Sciatic nerve (tissue), 2 donors: ENCODE measurements at places on chromosomes 2 and 18. TPM values are rescaled to one million over a fixed set of nuclear protein-coding genes. Genes with fewer than 3 reads are reported as not detected.

Gene NDC80
- total RNA-seq = 1.3 TPM

DNA sequence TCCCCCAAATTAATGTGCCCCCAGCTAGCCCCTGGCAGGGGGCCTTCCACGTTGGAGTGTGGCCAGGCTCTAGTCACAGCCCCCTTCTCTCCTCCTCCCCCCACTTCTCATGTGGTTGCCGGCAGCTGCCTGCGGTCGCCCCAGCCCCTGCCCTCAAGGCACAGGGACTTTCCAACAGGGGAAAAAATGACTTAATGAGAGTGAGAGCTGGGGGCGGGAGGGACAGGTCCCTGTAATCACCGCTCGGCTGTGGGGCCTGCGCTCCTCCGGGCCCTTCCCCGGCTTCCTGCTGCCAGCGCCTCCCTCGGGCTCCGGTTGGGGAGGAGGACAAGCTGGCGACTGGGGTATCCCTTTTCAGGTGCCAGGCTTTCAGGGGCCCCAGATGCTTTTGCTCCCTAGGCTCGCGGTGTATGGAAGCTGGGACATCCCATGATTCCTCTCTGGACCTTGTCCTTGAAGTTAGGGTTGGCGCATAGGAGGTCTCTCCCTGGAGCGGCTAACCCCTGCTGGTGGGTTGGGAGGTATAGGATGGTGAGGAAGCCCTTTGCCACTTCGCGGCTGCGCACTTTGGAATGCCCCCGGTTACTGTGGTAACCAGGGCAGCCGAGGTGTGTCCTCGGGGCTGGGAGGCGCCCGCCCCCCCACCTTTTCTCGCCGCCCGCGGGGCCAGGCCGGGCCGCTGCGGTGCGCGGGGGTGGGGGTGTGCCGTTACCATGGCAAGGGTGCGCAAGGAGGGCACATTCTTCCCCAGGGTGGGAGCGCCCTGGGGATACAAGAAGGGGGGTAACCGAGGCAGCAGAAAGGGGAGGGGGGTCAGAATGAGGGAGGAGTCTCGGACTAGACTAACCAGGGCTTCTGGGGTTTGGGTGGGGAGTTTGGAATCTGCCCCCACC, 16.1 kb downstream of the WNT10A start:
- DNase-seq = no peak

GRCh38 chr2:121128741-121129659, 156.0 kb downstream of the TFCP2L1 start:
- DNase-seq = no peak

Gene SRD5A2
- total RNA-seq = not detected

DNA sequence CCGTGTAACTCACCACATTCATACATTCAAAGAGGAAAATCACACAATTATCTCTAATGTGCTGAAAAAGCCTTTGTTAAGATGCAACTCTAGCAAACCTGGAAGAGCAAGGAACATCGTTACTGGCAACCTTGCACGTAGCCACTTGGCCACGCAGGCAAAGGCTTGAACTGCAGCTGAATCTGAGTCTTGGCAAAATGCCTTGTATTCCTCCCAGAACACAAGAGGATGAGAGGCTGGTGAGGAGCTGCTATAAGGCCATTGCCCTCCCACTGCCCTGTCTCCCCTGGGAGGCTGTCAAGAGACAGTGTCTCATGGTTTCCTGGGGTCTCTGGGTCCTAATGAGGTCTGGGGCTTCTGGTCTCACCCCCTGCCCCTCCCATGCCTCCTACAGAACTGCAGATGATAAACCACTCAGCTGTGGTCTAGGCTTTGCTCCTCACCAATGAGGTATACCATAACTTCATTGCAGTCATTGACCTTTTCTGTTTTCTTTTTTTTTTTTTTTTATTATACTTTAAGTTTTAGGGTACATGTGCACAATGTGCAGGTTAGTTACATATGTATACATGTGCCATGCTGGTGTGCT, 141.4 kb downstream of the SPP2 start:
- DNase-seq = no peak

DNA sequence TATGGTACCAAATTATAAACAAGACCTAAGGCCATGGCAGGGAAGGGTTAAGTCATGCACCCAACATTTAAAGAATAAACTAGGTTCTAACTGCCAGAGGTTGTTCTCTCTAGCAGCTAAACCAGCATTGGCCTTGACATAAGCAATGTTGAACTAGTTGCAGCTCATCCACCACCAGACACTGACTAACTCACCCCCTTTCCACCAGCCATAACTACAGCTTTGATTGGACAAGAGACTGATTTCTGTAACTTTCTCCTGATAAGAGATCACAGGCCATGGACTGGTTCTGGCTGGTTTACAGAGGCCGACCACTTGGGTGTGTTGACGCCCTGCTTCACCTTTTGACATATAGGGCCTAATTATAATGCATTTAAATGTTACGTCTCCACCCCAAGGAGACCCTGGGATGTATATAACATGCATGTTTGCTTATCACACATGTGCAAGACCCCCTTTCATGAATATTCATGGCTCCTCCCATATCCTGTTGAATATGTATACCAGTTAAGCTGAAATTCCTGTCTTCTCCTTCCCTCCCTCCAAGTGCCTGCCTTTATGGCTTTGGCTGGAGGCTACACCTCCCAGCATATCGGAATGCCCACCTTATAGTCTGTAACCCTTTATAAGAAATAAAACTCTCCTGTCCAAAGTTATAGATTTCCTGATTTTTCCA, 75.9 kb downstream of the MRPS9 start:
- no peak for DNase-seq

Gene CABLES1
- 18.5 TPM for total RNA-seq

Gene ST6GAL2
- not detected for total RNA-seq

Gene MOGAT1
- total RNA-seq = 0.45 TPM

DNA sequence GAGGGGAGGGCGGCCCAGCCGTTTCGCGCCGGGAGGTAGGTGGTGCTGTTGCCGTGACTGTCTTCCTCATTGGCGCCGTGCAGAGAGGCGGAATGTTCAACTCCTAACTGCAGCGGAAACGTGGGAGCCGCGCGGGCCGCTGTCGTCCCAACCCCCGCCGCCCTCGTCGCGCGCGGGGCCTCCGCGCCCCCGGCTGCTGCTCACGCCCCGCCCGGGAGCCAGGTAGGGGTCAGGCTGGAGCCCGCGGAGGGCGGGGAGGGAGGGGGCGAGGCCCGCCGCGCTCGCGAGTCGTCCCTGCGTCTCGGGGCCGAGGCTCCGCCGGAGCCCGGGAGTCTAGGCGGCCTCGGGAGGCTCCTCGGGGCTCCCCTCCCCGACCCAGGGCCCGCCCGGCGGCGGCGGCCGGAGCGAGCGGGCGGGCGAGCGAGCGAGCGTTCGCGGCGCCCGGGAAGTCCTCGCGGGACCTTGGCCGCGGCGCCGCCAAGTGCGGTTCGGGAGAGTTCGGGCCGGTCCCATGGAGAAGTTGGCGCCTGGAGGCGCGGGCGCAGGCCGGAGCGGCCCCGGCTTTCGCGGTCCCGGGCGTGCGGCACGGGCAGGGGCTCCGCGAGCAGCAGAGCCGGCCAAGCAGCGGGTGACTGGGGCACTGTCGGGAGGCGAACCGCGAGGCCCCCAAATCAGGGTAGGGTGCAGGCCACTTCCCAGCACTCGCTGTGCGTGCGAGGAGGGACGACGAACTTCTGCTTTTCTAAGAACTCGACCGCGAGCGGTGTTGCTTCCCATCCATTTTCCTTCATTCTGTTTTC, at the start of gene MAP3K20:
Gene MAP3K20, plus strand, starts transcription at position 66 of the 800 bp plus-strand sequence. CDS start 15,186 bp downstream, outside the sequence.
- DNase-seq = peak; percentile 86

- no peak for DNase-seq
These were observed 1.2 kb upstream of the SLC1A4 start for GRCh38 chr2:64987956-64988419.

DNA sequence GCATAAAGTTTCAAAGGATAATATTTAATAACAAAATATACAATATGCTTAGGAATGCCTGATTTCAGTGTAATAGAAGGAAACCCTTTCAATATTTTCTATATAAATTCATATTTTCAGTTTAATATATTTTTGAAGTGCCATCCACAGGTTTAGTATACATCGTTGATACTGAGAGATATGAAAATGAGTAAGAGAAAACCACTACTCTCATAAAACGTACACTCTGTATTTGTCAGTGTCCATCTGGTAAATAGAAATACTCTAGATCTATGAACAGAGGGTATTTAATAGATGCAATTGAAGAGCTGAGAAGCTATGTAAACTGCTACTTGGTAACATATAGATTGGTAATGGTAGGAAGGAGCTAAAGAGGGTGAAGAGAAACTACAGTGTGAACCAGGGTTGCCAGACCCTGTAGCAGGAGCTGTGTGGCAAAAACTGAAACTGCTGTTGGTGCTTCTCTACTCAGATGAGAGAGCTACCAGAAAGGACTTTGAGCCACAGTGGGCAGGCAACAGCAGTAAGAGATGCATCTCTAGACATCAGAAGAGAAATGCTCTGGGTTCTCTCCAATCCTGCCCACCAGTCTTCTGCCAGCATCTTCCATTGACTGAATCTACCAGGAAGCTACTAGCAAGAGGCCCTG, 187.4 kb downstream of the CCDC102B start:
- no peak for DNase-seq

DNA sequence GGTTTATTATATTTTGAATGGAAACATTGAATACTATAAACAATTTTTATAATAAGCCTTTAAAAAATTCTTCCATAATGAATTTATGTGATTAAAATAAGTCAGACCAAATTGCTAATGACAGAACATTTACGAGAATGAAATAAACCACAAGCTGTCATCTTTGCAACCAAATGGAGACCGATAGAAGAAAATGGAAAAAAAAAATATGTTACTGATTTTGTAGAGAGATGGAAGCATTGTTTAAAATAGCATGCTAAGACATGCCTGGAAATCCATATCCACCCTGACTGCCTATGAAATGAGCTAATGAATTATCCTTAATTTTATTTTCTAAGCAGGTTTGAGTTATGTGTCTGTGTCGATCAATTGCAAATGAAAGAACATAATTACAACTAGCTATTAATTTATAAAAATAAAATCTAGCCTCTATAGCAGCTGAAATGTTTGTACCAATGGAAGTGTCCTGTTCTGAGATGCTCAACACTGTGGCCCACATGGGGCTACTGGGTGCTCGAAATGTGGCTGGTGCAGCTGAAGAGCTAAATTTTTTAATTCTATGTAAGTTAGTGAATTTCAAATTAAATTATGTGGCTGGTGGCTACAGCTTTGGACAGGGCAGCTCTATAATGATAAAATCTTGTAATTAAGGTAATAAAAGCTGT, 832.8 kb downstream of the RNF144A start:
- DNase-seq = no peak
